Activated CD8-positive, alpha-beta T cell treated with anti-CD3 and anti-CD28 coated beads for 36 hours (primary cell): ENCODE measurements at places on chromosomes 2 and 18. TPM values are rescaled to one million over a fixed set of nuclear protein-coding genes. Genes with fewer than 3 reads are reported as not detected.

- no peak overlapping the region for H3K4me3 ChIP-seq
- H3K27me3 ChIP-seq = no peaks in the 10 kb centered on the region
- no peak overlapping the region for H3K27ac ChIP-seq
- H3K36me3 ChIP-seq = peaks cover 11% of the 10 kb centered on the region
- no peak for DNase-seq
Measured at GRCh38 chr2:28268386-28268785, 124.3 kb upstream of the FOSL2 start.

GRCh38 chr18:12403601-12404506 lies 3.9 kb upstream of the PRELID3A start:
- no peak overlapping the region for H3K4me3 ChIP-seq
- peaks cover 30% of the 10 kb centered on the region for H3K27me3 ChIP-seq
- no peaks in the 10 kb centered on the region for H3K36me3 ChIP-seq

- no peak overlapping the region for H3K4me3 ChIP-seq
- no peak overlapping the region for H3K27ac ChIP-seq
- no peaks in the 10 kb centered on the region for H3K36me3 ChIP-seq
- H3K4me1 ChIP-seq = no peaks in the 10 kb centered on the region
- no peak for DNase-seq
- H3K27me3 ChIP-seq = no peaks in the 10 kb centered on the region
Measured at GRCh38 chr2:50878251-50878650, 153.7 kb downstream of the NRXN1 start.

GRCh38 chr2:71678874-71679273 lies 225.5 kb downstream of the DYSF start:
- no peak overlapping the region for H3K27ac ChIP-seq
- H3K27me3 ChIP-seq = peaks cover 3% of the 10 kb centered on the region
- H3K4me3 ChIP-seq = no peak overlapping the region
- H3K4me1 ChIP-seq = no peaks in the 10 kb centered on the region
- DNase-seq = no peak

DNA sequence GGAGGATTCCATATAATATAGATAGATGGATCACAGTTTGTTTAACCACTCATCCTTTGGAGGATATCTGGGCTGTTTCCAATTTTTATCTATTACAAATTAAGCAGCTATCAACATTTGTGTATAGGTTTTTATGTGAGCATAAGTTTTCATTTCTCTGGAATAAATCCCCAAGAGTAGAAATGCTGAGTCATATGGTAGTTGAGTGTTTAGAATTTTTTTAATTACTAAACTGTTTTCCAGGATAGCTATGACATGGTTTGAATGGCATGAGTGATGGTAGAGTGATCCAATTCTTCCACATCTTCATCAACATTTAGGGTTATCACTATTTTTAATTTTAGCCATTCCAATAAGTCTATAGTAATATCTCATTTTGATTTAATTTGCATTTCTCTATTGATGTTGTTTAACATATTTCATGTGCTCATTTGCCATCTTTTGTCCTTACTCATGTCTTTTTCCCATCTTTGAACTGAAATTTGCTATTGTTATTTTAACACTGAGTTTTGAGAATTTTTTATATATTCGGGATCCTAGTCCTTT lies 31.4 kb downstream of the ABCB11 start:
- no peaks in the 10 kb centered on the region for H3K4me1 ChIP-seq
- no peak for DNase-seq
- H3K4me3 ChIP-seq = no peak overlapping the region
- H3K27me3 ChIP-seq = peaks cover 2% of the 10 kb centered on the region
- H3K36me3 ChIP-seq = no peaks in the 10 kb centered on the region

DNA sequence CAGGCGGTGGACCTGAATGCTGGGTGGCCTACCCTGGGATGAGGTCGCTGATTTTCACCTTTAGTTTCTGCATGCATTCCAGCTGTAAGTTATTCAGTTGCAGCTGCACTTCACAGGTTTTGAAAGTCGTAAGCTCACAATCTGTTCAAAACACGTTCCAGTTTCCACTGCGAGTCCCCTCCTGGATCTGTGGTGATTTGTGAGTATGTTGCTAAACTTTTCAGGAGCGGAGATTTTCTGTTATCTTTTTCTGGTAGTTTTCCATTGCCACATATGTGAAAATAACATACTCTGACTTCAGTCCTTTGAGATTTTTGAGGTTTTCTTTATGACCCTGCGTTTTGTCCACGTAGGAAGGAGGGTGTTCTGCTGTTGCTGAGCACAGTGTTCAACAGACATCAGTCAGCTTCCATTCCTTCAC lies 102.1 kb downstream of the SNTG2 start:
- H3K4me3 ChIP-seq = no peak overlapping the region
- no peak overlapping the region for H3K27ac ChIP-seq
- H3K27me3 ChIP-seq = peaks cover 4% of the 10 kb centered on the region
- H3K4me1 ChIP-seq = peaks cover 5% of the 10 kb centered on the region

DNA sequence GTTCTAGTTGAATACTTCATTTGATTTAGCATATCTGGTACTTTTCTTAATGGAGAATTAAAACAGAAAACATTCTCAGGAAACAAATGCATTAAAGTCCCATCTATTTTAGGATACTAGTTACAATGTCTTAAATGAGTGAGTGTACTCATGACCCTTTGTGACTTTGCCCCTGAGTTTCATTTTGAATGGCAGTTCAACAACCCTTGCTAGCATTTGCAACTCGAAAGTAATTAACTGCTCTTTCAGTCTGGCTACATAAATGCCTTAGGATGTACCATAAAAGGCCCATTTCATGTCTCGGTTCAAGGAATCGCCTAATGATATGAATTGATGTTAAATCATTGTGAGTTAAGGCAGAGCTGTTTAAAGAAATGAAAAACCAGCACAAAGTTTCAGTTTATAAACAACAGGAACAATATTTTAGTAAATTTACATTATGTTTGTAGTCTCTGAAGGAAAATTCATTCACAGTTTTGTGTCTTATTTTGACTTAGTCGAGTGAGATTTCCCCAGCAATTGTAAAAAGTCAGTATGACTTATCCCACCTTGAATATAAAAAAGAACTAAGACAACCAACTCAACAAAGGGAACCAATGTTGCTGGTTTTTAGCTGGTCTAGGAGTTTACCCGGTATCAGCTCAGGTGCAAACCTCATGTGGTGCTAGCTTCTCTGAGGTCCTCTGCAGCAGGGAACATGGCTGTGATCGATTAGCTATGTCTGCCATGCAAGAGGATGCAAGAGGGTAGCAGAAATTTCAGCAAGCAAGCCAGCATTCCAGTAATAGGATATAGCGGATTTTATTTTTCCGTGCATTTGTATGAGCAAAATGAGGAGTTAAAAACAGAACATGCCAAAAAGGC lies 386.2 kb downstream of the PTPRM start:
- DNase-seq = no peak
- peaks cover 4% of the 10 kb centered on the region for H3K4me1 ChIP-seq
- H3K36me3 ChIP-seq = no peaks in the 10 kb centered on the region
- no peaks in the 10 kb centered on the region for H3K27me3 ChIP-seq
- H3K4me3 ChIP-seq = no peak overlapping the region

DNA sequence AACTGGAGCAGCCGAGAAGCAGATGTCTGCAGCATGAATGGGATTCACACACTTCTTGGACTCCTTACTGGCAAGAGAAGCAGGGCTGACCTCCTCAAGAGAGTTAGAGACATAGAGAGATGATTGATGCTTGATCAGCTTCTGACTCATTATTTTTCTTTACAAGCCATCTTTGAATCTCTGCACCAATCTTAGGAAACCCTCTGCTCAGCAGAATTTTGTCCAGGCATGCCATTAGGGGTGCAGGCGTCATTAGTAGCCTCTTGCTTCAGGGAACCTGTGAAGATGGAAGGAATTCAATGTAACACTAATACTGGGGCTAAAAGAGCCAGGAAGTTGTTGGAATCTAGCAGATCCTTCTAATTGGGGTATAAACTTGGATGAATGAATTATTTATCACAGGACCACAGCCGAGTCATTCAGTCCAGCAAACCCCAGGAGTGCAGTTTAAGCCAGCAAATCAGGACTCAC lies 151.8 kb downstream of the MGAT5 start:
- H3K4me1 ChIP-seq = peaks cover 36% of the 10 kb centered on the region
- H3K27ac ChIP-seq = no peak overlapping the region
- no peak overlapping the region for H3K4me3 ChIP-seq
- DNase-seq = no peak
- no peaks in the 10 kb centered on the region for H3K36me3 ChIP-seq

DNA sequence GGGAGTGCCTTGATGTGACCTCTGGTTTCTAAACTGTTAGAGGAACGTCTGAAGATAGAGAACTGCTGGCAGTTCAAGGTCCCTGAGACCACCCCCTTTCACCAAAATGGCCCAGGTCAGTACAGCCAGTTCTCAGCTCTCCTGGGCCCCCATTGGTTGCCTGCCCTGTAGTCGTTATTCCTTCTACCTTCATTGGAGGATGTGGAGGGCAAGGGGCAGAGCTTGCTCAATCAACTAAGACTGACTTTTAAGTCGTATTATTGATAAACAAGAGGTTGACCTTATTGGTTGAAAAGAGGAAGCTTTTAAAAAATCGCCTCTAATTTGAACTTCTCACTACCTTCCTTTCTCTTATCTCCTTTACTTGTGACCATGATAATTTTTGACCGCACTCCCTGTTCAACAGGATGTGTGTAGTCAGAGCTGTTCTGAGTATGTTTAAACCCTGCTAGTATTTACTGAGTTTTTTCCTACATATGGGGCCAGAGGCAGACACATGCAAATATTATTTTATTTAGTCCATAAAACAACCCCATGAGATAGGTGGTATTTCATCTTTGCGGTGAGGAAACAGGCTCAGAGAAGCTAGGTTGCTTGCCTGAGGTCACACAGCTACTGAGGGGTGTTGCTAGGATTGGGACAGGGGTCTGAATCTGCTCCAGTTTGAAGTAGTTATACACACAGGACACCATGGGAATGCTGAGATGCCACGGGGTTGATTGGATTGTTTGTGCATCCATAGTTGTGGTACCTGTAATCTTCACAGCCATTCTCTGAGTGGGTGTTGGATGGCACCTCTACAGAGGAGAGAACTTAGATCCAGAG lies 65.9 kb downstream of the TMEM247 start:
- peaks cover 71% of the 10 kb centered on the region for H3K4me1 ChIP-seq
- no peak for DNase-seq

- no peak overlapping the region for H3K4me3 ChIP-seq
- peaks cover 5% of the 10 kb centered on the region for H3K36me3 ChIP-seq
- no peak for DNase-seq
- H3K27me3 ChIP-seq = no peaks in the 10 kb centered on the region
Measured at GRCh38 chr18:74831571-74832250, 234.0 kb downstream of the ZNF407 start.

Gene ADAM23
- 0.07 TPM for total RNA-seq

Gene LOXL3
- 0.38 TPM for total RNA-seq

Gene RIT2
- total RNA-seq = not detected

Gene DYNAP
- total RNA-seq = not detected

Gene DUSP2
- total RNA-seq = 313 TPM
